ENCODE measurements at places on chromosomes 4 and X.

- DNase-seq = no peak
Observed at GRCh38 chr4:83358410-83358809, 23.8 kb upstream of the HPSE start.

- no peak for DNase-seq
Observed at GRCh38 chrX:93985344-93986307, 311.6 kb downstream of the FAM133A start.

GRCh38 chr4:163350672-163351071, 7.0 kb downstream of the NPY5R start:
- DNase-seq = no peak

DNA sequence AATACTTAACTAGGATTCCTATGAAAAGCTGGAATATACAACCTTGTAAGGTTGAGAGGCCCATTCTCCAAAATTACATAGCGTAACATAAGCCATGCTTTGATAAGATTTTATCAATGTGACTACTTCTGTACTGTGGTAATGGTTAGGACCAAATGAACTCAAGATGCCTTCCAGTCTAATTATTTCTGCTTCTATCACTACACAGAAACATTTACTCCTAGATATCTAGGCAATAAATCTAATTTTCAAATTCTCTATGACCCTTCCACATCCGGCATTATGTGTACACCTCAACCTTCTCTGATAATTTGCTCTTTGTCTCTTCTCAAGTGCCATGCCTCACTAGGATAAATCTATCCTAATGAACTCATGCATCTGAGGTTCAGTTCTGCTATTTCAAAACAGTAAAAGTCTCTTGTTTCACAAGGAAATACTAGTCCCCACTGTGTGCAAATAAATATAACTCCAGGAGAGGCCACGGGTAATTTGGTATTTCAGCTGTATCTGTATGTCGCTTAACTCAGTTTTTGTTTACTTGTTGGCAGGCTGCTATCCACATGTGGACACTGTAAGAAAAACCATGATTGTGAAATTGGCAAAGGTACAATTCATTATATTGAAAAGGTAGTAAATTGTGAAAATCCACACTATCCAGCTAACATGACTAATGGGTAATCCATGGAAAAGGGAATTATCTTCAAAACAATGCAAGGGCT, 93.3 kb downstream of the PRDM5 start:
- no peak for DNase-seq

- no peak for DNase-seq
Observed at GRCh38 chr4:133129237-133129636, 19.9 kb upstream of the PCDH10 start.

- DNase-seq = no peak
Observed at GRCh38 chr4:107192601-107193000, 156.5 kb upstream of the DKK2 start.

GRCh38 chr4:99082192-99082591, 6.4 kb downstream of the ADH5 start:
- DNase-seq = no peak

GRCh38 chrX:76850851-76851250, 423.3 kb downstream of the MAGEE1 start:
- DNase-seq = no peak

- no peak for DNase-seq
Observed at GRCh38 chrX:41335198-41335957, 1.4 kb downstream of the DDX3X start.

GRCh38 chr4:183832776-183833450, 72.2 kb upstream of the STOX2 start:
- DNase-seq = no peak

DNA sequence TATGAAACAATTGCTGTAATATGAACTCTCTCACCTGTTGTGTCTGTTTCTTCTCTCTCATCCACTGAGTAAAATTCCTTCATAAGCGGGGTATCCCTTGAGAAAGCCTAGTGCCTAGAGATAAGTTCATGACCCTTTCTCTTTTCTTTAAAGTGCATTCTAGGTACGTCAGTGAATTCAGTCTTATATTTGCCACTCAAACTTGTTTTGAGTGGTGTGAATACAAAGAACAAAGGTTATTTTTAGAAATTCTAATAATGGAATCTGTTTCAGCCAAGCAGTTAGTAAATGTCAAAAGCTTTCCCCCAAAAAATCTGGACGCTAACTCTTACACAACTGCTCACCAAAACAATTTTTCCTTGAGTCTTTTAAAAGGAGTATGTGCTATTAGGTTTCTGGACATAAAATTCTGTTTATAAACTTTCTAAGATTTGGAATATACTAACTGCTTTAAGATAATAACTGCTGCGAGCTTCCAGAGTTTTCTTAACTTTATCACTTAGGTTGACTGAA, 112.0 kb downstream of the VEGFC start:
- DNase-seq = no peak

- no peak for DNase-seq
Observed at GRCh38 chr4:1365271-1366178, 18.5 kb downstream of the UVSSA start.

- DNase-seq = no peak
Observed at GRCh38 chr4:110821186-110821585, 198.3 kb upstream of the PITX2 start.

GRCh38 chr4:126850286-126850685, 782.5 kb upstream of the INTU start:
- no peak for DNase-seq

DNA sequence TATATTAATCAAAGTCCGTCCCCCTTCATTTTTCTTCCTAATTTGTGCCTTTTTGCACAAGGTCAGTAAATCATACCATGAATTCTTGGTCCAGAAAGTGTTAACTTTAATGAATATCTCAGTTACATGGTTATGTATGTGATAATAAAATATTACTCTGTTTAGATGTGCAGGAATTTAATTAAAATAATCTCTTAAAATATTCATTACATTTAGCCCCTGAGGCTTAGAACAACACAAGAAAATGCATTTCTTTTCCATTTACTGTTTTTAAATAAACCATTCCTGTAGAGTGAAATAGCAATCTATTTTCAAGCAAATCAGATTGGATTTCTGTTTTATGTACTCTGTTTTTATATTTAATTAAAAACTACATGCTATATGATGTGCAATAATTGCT, 17.6 kb downstream of the MAB21L2 start:
- DNase-seq = no peak

DNA sequence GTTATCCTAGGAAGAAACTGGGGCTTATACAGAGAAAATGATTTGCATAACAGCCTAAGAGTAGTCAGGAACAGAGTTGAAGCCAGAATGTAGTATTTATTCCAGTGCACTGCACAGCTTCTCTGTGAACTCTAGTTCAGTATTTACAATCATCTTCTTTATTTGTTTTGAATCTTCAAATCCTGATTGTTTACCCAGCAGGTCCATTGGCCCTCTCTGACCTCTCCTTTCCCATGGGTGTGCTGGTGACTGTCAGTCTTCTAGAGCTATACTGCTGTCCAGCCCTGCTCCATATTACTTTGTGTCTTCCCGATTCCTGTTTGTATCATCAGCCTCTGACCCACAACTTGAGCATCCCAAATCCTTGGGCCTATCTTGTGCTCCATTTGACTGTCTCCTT, 301.9 kb upstream of the HS3ST1 start:
- DNase-seq = no peak

GRCh38 chrX:34687095-34687494, 30.0 kb upstream of the TMEM47 start:
- no peak for DNase-seq

GRCh38 chrX:153460826-153461225, 9.6 kb downstream of the HAUS7 start:
- peak; percentile 69 for DNase-seq

DNA sequence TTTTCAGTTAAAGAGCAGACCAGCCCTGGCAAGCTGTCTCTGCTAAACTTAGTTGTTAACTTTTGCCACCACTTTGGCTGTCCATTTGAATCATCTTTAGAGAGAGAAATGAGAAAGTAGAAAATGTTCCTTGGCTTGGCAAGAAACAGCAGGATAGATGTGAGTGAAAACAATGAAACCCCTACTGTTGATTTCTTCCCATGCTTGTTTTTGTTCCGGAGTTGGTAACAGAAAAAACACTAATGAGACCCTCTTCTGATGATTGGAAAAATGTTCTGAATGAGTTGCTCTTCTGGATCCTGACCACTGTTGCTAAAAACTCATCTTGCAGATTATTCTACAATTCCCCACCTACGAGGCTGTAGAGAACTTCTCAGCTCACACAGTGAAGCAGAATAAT, 203.3 kb downstream of the MAPK10 start:
- no peak for DNase-seq
